Astrocyte (in vitro differentiated cells and primary cell): ENCODE measurements at places on chromosomes 11 and 22.

GRCh38 chr11:104534278-104534677 is 364.0 kb downstream of the CASP12 start:
- DNase-seq, result peak; percentile 70

DNA sequence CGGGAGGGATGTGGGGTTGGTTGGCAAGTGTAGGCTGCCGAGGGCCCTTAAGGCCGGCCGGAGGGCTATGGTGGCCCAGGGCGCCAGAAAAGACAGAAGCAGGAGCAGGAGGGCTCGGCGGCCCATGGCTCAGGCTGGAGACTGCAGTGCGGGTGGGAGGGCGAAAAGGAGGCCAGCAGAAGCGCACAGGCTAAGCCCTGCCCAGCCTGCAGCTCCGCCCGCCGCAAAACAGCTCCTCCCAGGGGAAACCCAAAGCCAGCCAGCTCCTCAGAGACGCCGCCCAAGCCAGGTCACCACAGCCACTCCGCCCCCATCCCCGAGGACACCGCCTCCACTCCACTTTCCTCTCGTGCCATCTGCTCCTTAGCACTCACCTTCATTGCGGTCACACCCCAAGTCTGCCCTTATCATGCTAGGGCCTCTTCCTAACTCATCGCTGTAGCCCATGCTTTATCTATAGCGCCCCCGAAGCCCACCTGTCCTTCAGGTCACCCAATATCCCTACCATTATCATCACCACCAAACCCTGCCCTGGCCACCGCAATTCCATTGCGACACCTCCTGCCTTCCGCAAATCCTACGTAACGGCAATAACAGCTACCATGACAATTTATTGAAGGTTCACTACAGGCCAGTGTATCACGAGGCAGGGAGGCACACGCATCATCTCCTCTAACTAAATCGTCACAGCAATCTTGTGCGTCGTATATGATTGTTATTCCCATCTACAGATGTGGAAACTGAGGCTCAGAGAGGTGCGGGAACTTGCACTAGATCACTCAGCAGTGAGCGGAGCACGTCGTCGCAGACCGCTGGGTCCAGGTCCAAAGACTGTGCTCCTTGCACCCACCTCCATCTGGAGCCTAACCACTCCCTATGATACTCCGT is at the start of gene PRCP:
PRCP (minus strand) TSS at position 154 of the 888 bp plus-strand sequence; CDS start at position 126, 28 bp downstream.
- DNase-seq, result peak; percentile 81

GRCh38 chr11:84719935-84720577 is 907.1 kb downstream of the DLG2 start:
- no peak for DNase-seq

GRCh38 chr11:14021738-14022137 is 59.2 kb downstream of the SPON1 start:
- no peak for DNase-seq
